ENCODE measurements at places on chromosomes 2 and 18.

GRCh38 chr2:114219456-114219855, 223.0 kb upstream of the DPP10 start:
- no peak for DNase-seq

DNA sequence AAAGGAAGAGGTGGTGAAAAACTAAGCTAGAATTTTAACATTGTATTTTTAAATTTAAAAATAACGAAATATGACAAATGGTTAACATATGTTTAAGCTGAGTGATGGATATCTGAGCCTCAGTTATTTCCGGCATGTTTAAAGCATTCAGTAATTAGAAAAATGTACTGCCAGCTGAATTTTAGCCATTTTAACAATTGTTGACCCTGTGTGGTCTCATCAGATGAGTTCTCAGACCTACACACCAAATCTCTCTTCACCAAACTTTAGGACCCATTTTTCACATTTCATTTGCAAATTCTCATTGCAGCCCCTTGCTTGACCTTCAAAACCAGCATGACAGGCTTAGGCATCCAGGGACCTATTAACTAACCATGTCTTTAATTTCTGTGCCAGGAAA, 91.5 kb upstream of the RGPD4 start:
- no peak for DNase-seq

DNA sequence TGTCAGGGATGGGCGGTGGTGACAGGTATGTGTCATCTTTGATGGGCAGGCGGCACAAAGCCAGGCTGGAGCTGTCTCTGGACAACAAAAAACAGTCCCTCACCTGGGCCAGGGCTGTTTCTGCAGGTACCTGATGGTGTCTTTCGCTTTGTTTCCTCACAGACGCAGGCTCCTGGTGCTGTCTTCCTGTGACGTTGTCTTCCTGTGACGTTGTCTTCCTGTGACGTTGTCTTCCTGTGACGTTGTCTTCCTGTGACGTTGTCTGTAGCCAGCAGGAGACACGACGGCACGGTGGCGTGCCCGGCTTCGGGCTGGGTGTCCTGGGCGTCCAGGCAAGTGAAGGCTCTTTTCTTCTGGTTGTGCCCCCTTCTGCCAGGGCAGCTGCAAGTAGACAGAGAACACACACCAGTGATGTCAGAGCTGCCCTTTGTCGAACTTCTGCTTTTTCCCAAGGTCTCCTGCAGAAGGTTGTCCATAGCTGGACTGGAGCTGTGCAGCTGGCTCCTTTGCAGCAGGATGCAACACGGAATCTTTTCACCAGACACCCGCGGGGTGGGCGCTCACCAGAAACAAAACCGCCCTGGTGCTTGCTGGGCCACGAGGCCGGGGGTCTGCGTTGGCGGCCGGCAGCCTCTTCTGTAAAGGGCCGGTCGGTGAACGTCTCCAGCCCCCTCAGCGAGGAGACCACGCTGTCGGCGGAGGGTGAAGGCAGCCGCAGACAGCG, 21.1 kb downstream of the GPR35 start:
- peak; percentile 3 for DNase-seq

GRCh38 chr18:48621240-48621639, 82.4 kb downstream of the CTIF start:
- DNase-seq, result no peak
